ENCODE measurements at places on chromosomes 1 and 21.

DNA sequence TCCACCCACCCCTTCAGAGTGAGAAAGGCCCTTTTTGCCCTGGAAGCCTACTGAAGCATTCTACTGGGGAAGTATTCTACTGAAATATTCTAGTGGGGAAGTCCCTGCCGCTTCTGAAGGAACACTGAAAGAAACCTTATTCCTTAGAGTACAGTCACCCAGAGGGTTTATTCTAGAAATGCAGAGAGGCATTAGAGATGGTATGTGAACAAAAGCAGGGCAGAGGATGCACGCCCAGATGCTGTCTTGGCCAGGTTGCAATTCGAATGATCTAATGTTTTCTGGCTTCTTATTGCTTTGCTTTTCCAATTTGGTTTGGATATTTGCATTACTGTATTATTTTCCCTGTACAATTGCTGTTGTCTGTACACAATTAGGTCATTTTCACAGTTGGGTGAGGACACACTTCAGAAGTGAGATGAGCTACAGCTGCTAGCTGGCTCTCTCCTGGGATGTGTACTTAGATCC is 37.1 kb downstream of the CCN1 start:
- no peak for DNase-seq

DNA sequence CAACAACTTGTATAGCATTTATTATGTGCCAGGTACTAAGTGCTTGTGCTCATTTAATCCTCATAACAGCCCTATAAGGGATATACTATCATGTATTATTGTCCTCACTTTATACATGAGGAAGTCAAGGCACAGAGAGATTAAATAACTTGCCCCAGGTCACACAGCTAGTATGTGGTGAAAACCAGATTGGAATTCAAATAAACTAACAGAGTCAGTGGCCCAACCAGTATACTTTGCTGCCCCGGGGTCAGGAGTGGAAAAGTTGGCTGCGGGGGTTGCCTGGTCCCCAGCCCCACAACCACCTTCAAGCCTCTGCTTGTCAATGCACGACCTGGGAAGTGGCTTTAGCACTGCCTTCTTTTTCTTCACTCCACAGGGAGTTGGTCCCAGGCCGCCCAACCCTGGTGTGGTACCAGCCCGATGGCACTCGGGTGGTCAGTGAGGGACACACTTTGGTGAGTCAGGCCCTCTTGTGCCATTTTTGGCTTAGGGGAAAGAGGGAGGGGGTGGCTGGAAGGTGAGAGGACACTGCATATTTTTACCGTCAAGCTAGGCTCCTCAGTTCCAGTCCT is 2.5 kb downstream of the ADAM15 start:
- DNase-seq: no peak

DNA sequence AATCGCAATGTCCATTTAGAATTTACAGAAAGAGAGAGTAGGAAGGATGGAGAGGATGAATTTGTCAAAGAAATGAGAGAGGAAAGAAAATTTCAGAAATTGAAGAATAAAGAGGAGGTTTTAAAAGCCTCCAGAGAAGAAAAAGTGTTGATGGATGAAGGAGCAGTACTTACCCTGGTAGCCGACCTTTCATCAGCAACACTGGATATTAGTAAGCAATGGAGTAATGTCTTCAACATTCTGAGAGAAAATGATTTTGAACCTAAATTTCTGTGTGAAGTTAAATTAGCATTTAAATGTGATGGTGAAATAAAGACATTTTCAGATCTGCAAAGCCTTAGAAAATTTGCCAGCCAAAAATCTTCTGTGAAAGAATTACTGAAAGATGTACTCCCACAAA is 12.5 kb downstream of the L1TD1 start:
- no peak for DNase-seq

DNA sequence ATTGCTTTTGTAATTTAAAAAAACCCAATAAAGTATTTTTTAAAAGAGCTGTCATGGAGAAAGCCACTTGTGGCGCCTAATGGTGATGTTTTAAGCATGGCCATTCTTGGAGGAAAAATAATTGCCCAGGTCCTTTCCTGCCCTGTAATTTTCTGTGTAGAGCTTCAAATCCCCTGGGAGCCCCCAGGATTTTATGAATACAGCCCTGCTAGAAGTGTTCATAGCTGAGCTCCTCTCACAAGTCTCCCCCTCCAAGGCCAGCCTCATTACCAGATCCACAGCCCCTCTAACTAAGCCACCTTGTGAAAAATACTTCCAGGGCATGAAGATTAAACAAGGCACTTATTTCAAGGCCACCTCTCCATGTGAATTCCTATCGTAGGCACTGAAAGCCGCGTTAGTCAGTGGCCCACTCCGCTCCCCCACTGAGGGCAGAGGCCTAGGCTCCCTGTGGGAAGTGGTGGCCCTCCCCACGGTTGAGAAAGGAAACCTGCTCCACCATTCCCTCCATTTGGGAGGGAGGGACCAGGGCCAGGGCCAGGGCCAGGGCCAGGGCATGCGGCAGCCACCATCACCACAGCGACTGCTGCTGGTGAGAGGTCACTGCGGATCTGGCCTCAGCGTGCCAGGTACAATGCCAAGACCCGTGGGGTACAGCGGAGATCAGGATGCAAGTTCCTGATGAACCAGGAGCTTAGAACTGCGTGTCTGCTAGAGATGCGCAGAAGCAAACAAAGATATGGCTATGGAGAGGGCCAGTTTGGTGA is 83.1 kb downstream of the KCNN3 start:
- DNase-seq: no peak

DNA sequence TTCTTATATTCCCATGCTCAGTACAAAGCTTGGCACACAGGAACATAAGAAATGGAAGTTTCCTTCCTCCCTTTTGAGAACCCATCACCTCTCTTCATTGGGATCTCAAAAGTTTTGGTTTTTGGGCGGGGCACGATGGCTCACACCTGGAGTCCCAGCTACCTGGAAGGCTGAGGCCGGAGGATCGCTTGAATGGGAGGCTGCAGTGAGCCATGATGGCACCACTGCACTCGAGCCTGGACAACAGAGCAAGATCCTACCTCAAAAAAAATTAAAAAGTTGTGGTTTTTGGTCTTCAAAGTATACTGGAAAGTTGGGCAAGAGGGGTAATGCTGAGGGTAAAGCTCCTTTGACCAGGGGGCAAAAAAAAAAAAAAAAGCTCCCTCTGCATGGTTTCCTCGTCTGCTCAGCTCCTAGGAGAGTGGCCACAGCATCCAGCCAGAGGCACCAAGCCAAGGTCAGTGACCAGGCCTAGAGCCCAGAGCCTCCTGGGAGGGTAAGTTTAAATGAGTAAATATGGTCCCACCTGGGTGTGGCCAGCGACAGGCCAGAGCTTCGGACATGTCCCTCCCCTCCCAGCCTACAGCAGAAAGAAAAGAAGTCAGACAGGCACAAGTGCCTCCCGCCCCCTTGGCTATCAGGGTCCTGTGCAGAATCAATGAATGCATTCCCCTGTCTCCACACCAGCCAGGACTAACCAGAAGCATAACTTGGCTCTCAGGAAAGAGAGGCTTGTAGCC is 5.0 kb downstream of the MEF2D start:
- DNase-seq: no peak

GRCh38 chr1:173917635-173918493 is 737 bp upstream of the SERPINC1 start:
- no peak for DNase-seq

Data from RPMI7951 (cell line).